ENCODE measurements at places on chromosomes 4 and X.
A peak's percentile ranks its signal among the peaks of the same experiment; 100 is the strongest.

- DNase-seq: peak; percentile 68
Observed at GRCh38 chrX:102155806-102156179, at the start of gene BEX5. Gene BEX5 (minus strand): TSS chrX:102155977. CDS start chrX:102154265, 1,712 bp downstream.

DNA sequence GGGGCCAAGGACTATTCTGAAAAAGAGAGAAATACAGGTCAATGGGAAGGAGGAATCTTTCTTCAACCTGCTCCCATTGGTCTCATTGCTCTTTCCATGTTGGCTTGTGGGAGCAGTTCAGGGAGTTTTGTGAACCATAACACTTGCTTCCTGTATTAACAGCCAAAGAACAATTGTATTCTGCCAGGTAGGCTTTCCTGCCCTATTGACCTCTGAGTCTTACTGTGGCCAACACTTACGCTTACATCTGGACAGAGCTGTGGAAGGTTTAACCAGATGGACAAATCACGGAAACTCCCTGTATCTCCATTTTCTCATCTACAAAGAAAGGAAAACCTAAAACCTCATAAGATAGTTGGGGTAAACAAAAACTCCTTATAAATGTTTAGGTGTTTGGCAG is 30.7 kb downstream of the MID1IP1 start:
- no peak for DNase-seq

GRCh38 chr4:28357990-28358389 is 1497.3 kb downstream of the STIM2 start:
- DNase-seq: no peak

GRCh38 chrX:136747003-136747986 is 33.4 kb downstream of the ARHGEF6 start:
- DNase-seq: no peak

DNA sequence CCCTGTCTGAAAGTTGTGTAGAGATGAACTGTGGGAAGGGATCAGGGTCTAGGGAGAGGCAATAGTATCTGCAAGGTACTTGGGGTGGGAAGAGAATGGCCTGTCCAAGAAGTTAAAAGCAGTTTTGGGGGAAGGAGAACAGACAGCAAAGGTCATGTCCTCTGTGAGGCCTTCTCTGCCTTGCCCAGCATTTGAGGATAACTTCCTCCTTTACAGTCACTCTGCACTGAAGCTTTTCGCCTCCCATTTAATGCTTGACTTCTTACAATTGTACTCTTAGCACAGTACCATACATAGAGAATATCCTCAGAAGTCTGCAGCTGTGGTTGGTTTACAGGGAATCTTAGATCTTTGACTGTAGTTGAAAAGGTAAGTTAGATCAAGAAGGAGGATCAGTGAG is 121.8 kb upstream of the AP1S2 start:
- DNase-seq: no peak

DNA sequence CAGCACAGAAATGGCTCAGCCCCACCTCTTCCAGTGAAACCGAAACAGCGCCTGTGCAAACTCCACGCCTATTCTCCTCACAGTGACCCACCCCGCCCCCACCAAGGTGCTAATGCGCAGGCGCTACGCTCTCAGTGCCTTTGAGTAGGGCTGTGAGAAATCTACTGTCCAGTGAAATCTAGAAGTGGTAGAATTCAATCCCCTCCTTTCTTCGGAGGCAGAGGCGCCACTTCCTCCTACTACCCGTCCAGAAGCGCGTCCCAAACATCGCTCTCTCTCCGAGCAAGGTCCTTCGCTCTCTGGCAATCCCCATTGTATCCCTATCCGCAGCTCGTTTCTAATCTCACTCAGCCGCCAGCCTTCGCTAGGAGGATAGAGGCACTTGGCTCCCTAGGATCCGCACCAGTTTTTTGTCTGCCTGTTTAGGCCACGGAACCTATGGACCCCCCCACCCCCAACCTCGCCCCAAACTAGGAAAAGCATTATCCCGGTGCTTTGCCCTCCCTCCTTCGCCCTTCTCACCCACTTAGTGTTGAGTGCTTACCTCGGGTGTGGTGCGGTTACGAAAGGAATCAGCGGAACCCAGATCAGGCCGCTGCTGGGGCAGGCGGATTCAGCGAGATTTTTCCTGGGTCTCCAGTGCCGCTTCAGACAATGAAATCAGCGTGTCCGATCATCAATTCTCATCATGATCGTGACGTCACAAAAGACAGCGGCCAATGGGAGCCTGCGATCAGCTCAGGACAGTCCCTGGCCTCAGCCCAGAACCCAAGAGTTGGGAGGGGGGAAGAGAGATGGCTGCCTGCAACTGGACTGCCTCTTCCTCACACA is at the start of gene HDX:
TSS of gene HDX (minus strand) at position 656 of the 831 bp plus-strand sequence. CDS start 27,056 bp downstream, outside the sequence.
- peak; percentile 20 for DNase-seq

DNA sequence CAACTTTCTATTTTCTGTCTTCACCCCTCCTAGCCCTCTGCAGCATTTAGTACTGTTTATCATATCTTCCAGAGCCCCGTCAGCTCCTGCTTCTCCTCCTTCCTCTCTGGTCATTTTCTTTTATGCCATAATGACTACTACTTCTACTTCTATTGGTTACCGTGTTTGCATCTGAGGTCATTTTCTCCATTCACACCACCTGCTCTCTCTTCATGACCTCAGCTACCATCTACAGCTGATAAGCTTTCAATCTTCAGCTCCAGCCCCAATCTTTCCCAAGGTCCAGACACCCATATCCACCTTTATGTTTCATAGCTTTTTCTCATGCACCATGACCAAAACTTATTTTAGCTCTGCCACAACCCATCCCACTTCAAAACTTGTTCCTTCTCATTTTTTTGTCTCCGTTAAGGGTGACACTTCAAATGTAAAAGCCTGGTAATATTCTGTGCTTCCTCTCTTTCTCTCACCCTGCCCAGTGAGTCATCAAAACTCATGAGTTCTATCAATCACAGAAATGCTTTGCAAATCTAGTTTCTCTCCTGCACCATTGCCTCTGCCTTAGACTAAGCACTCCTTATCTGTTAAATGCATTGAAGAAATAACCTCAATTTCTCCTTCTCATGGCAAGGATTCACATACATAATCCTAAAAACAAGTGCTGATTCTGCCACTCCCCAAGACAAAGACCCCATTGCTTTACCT is 71.3 kb upstream of the IQCM start:
- DNase-seq: no peak

GRCh38 chrX:73561801-73562200 is 1.2 kb upstream of the CHIC1 start:
- DNase-seq: no peak

GRCh38 chr4:29199485-29199884 is 1520.7 kb upstream of the PCDH7 start:
- peak; percentile 41 for DNase-seq

- peak; percentile 43 for DNase-seq
Observed at GRCh38 chr4:15479089-15479912, 9.6 kb downstream of the CC2D2A start.

GRCh38 chrX:34873500-34874225 is 68.9 kb upstream of the FAM47B start:
- DNase-seq: no peak

- no peak for DNase-seq
Observed at GRCh38 chr4:20629186-20630106, 70.8 kb upstream of the PACRGL start.

DNA sequence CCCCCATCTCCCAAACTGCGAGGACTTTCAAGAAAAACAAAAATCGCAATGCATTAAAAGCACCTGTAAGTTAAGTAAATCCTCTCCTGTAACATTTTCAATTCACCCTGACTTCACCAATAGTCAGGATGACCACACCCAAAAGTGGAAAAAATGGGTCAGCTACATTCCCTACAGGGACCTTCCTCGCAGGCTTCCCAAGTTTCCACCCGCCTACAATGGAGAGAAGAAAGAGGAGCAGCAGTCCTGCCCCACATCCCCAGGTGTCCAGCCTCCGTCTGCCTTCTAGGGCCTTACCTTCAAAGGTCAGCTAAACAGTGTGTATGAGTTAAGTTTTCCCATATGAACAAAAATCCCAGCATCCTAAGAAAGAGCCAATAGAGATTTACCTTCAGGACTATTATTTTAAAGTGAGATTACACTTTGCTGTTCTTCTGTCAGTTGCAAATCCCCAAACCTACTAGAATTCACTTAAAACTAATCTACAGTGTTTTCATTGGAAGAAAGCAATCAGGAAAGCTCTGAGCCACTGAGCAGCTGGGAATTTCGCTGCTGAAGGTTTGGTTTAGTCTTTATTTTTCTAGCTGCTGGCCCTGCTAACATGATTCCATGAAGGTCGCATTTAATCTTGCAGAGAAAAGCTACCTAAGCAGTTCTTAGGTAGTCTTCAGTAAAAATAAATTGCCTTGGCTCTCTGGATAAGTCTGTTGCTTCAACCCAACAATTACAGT is 12.5 kb downstream of the IRF2 start:
- DNase-seq: no peak

- DNase-seq: no peak
Observed at GRCh38 chr4:6772223-6772928, 10.2 kb upstream of the KIAA0232 start.

DNA sequence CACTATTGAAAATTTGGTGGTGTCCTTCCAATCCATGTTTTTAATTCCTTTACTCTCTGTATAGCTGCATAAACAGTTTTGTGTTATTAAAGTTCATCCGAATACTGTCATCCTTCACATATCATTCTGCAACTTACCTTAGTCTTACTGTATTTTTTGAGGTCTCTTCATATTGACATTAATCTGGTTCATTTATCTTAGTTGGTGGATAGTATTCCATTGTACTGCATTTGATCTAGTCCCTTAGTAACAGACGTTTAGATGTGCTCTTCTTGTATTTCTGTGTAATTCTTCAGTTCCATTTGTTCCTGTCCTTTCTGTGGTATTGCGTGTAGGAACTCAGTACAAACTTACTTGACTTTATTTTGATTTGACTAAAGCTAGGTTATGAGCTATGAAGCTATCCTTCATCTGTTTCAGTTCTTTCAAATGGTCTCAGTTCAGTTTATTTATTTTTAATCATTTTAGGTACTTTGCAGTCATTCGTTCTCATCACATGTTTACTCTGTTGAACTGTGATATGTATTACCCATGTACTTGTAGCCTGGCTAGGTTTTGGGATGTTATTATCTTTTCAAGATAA is 41.3 kb downstream of the RAPGEF2 start:
- DNase-seq: no peak

DNA sequence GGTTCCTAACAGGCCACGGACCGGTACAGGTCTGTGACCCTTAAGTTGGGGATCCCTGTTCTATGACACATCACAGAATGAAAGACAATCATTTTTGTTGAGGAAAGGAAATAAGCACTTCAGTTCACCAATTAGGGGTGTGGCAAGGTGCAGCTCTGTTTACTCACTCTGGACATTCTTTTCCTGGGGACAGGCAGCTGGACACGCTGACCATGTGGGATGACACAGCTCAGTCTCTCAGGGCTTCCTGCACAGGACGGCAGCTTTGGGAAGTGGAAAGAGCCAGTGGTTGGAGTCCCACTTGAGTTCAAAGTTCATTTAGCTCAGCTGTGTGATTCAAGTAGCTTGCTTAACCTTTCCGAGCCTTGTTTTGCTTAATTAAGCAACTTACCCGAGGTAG is 55.7 kb downstream of the NDNF start:
- no peak for DNase-seq

GRCh38 chr4:154277172-154277571 is 214.4 kb downstream of the DCHS2 start:
- no peak for DNase-seq

DNA sequence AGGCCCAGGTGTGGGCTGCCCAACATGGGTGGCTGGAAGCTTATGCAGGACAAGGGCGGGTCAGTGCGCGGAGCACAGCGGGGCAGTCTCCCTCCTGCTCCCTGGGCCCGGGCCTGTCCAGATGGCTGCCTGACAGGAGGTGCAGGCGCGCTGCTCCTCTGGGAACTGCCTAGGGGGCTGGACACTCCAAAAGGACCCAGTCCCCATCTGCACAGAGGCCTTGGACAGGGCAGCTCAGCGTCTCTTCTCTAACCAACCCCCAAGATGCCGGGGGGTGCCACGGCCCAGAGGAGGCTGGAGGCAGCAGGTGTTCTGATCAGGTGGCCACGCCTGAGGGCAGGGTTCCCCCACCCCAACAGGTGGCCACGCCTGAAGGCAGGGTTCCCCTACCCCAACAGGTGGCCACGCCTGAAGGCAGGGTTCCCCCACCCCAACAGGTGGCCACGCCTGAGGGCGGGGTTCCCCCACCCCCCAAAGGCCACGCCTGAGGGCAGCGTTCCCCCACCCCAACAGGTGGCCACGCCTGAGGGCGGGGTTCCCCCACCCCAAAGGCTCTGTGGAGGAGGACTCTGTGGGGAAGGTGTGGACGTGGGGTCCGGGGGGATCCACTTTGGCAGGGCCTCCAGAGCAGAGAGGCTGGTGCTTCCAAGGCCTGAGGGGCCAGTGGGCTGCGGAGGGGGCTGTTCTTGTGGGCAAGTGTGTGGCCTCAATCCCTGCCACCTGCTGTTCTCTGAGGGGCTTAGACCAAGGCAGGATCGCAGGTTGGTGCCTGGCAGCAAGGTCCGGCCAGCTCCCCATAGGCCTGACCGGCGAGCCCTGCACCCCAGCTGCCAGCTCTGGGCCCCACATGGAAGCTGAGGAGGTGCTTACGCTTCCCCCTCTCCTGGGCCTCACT is 36.1 kb downstream of the CPLX1 start:
- DNase-seq: no peak

GRCh38 chrX:23003116-23003515 is 3.4 kb downstream of the DDX53 start:
- DNase-seq: no peak

- DNase-seq: no peak
Observed at GRCh38 chrX:355329-356050, 31.2 kb downstream of the PPP2R3B start.

GRCh38 chr4:95877636-95878035 is 37.7 kb downstream of the PDHA2 start:
- DNase-seq: no peak

- DNase-seq: no peak
Observed at GRCh38 chrX:129433461-129433860, 89.8 kb downstream of the SMARCA1 start.

GRCh38 chr4:15953625-15954024 is 9.3 kb downstream of the FGFBP2 start:
- no peak for DNase-seq

- no peak for DNase-seq
Observed at GRCh38 chr4:167031534-167032156, 202.6 kb downstream of the SPOCK3 start.

- no peak for DNase-seq
Observed at GRCh38 chr4:76550966-76551780, 116.1 kb downstream of the SHROOM3 start.

DNA sequence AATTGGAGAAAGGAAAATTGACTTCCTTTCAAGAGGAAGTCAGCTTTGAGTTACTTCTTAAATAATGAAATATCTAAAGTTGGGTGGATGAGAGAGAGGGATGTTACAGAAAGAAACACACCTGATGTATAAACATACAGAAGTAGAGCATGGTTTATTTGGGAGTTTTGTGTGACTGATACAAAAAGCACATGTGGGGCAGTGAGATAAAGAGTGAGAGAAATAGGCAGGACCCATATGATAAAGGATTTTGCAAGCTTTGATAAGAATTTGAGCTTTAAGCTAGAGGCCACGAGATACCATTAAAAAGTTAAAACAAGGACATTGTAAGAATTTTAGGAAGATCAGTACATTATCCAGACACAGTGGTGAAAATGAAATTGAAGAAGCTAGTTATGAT is 263.3 kb upstream of the GPRIN3 start:
- DNase-seq: no peak

Data from NCI-H1930 (cell line).